Urothelium cell line (cell line): ENCODE measurements at places on chromosomes 6 and 20.

DNA sequence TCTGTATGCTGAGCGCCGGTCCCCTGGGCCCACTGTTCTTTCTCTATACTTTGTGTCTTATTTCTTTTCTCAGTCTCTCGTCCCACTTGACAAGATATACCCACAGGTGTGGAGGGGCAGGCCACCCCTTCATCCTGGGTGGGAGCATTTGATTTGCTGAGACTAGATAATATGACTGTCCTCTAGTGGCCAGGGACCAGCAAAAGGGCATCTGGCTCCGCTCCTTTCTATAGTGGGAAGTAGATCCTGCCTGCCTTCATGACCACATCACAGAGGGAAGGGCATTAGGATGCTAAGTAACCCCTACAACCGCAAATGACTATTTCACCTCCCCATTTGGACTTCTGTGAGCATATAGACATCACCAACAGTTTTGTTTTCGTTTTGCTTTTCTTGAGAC lies 64.5 kb downstream of the TRMT6 start:
- DNase-seq: no peak

- DNase-seq: no peak
Observed at GRCh38 chr20:32397567-32398084, 39.5 kb downstream of the ASXL1 start.

- DNase-seq: no peak
Observed at GRCh38 chr6:52285177-52286068, 881 bp upstream of the MCM3 start.

DNA sequence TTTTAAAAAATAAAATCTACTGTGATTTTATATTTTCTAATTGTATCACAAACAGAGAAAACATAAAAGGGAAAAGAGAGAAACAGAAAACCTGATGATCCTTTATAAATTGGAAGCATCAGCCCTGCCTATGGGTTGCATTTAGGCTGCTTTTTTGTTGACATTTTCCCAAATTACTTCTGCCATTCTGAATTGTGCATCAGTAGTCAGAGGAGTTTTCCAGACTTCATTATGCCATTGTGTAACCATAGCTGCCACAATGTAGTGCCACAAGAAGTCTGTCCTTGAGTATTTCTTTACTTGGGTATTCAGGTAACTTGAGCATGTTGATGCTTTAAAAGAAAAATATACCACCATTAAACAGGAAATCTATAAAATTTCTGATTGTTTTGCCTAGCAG lies 130.3 kb downstream of the HACE1 start:
- no peak for DNase-seq

GRCh38 chr6:96186516-96187195 lies 170.9 kb downstream of the FUT9 start:
- no peak for DNase-seq

DNA sequence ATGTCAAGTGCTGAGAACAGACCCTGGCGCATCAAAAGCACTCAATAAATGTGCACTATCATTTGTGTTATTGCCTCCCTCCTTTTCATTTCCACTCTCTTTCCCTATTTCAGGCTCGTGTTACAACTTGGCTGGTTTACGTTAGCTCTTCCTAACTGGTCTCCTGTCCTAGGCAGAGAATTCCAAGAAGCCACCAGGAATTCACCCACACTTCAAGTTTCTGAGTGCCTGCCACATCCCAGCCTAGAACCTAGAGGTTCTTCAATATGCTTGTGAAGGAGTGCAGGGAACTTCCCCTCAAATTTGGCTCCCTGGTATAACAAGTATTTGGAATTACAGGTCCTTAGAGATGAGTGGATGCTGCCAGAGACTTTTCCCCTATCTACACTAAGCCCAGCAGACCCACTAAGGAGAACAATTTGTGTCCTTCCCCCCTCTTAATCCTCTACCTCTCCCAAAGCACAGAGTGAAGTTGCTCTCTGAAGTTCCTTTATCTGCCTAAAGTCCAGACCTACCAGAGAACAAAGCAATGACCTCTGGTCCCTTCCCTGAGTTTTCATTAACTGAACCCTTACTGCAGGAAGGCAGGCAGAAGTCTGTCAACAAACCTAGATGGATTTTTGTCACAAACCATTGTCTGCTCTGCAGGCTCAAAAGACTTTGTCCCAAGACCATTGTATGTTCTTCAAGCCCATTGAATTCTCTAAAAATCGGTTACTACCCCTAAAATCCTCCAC lies 201.6 kb upstream of the JARID2 start:
- no peak for DNase-seq

- no peak for DNase-seq
Observed at GRCh38 chr6:28789553-28790083, 134.2 kb downstream of the TRIM27 start.

GRCh38 chr6:145508107-145508506 lies 227.2 kb downstream of the EPM2A start:
- no peak for DNase-seq

DNA sequence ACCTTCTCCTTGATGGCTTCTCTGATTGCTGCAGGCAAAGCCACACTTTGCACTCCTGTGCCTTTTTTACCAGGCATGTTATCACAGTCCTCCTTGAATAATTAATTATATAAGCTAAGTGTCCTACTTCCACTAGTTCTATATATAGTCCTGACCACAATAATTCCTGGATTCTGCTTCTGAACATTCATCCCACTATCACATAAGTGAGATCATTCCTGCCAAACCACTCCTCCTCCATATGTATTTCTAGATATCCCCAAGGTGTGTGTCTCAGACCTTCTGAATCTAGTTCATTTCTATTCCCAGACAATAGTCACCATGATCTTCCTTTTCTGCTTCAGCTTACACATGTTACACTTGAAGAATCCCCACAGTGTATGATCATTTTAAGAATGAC lies 1237.5 kb upstream of the MAP3K7 start:
- no peak for DNase-seq

DNA sequence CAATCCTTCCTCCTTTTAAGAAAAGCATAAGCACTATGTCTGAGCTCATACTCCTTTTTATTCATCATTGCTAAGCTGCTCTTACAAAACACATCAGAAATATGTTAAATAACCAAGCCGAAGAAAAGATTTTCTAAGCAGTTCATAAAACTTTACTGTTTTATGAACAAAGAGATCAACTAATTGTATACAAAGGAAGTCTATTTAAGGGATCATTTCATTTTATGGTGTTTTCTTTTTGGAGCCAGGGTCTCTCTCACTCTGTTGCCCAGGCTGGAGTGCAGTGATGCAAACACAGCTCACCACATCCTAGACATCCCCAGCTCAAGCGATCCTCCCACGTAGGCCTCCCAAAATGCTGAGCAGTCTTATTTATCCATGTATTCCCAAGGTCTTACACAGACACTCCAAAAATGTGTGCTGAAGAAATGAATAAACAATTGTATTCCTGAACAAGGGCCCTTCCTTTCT lies 9.3 kb downstream of the NUDT3 start:
- DNase-seq: no peak

DNA sequence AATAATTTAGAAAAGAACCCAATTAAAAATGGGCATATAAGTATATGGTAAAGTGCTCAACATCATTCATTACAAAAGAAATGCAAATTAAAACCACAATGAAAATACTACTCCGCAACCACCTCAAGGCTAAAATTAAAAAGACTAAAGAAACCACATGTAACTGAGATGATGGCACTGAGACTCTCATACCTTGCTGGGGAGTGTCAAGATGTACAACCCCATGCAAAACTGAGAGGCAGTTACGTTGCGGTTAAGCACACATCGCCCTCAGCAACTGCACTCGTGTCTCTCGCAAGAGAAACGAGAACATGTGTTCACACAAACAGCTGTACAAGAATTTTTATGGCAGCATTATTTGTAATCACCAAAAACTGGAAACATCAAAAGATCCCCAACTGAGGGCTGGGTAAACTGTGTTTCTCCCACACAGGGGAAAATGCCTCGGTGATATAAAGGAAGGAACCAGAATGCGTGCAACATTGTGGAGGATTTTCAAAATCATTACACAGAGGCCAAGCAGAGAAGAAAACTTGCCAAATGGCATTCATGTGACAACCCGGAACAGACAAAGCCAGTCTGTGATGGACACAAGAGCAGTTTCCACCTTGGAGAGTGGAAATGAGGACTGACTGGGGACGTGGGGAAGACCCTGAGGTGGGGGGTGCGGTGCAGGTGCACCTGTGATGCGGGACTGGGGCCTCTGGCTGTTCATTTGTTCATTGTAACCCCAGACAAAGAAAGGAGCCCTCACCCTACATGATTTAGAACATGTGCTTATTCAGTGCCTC lies 144.9 kb downstream of the WDR27 start:
- DNase-seq: no peak

DNA sequence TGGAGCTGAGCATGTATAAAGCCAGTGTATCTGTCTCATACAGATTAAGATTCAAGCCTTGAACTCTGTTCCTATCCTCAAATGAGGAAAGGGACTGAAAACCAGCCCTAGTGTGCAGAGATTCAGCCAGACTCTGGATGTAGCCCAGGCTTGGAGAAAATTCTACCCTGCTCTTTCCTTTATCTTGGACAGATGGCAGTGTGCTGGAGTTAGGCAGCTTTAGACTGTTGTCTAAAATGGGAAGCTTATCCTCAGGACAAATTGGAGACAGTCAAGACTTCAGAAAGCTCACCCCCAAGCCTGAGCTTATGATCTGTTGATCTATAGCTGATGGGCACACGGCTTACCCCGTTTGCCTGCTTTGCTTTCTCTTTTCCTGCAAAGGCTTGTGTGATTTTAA lies 1057.6 kb downstream of the KIF16B start:
- no peak for DNase-seq

DNA sequence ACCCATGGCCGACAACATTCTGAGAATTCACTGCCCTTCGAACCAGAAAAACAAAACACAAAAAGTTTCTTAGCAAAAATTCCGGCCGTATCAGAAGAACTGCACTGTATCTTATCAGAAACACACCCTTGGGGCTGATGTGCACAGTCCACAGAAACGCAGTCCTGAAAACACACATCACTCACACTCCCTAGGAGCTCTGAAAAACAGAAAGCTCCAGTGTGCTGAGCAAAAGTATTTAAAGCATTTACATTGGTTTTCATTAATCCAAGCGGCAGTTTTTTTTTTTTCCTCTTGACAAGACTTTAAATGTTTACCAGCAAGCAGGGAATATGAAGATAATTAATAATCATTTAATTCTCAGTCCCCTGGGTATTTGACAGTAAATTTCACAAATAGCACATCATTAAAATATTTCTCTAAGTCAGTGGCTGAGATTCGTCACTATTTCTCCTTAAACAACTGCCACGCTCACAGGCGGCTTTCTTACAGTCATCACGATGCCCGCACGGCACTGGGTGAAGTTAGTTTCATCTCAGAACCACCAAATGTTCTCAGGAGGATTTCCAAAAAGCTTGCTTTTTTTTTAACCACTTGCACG lies 13.3 kb downstream of the NFATC2 start:
- no peak for DNase-seq

DNA sequence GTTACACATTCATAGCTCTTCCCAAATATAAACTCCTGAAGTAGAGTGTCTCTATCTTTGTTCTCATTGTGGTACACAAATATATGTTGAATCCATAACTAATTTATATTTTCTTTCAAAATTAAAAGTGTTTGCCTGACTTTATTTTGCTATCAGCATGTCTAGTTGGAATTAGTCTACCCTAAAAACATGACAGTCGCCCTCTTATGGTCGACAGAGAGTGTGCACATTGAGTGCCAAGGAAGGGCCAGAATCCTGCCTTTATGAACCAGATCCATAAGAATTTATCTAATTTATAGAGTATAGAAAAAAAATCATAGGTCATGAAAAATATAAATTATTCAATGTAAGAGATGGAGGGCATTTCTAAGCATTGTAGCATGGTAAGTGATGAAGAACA lies 12.3 kb upstream of the DEFB112 start:
- peak; percentile 8 for DNase-seq

DNA sequence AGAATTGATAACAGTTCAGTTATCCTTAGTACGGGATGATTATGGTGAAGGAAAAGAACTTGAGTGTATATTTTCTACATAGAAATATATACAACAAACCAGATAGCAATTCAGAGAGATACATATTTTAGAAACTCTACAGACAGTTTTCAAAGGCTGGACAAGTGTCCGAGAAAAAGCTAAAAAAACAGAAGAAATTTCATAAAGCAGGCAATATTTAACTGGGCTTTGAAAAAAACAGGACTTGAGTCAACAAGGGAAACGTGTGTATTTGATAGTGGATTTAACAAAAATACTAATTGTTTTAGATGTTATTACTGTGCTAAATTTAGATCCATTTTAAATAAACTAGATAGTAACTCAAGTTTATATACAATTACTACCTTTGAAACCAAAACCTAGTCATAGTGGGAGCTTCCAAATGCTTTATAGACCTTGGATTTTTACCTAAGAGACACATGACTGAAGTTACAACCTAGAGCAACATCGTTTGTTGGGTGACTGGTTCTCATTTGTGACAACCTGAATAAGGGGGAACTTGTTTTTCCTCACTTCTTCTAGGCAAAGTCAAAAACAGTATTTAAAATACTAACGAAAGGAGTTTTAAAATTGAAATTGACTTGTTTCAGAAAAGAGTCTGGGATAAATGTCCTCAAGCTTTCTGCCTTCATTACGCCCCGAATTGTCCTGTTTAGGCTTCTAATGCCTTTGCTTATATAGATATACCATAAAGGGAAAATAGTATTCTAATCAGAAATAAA lies 116.7 kb upstream of the PRSS16 start:
- DNase-seq: no peak

GRCh38 chr20:46946181-46946624 lies 51.6 kb downstream of the EYA2 start:
- DNase-seq: no peak
